ENCODE measurements at places on chromosomes 3 and 15. TPM values are rescaled to one million over a fixed set of nuclear protein-coding genes. Genes with fewer than 3 reads are reported as not detected.

TPRG1 gene
- 0.21 TPM for total RNA-seq

TF gene
- total RNA-seq = 0.69 TPM

SGO1 gene
- 13.8 TPM for total RNA-seq

XCR1 gene
- total RNA-seq = not detected

CCR2 gene
- total RNA-seq = not detected

ACY1 gene
- total RNA-seq = 26.8 TPM

TERC gene
- total RNA-seq = 0.35 TPM

DIPK2A gene
- 5.6 TPM for total RNA-seq

ALCAM gene
- total RNA-seq = 50.4 TPM

GPX1 gene
- total RNA-seq = 296 TPM

MGLL gene
- total RNA-seq = 63.3 TPM

OR5K2 gene
- total RNA-seq = not detected

CTDSPL gene
- total RNA-seq = 8.9 TPM

GATM gene
- 2.1 TPM for total RNA-seq

ATP6V1A gene
- total RNA-seq = 17.1 TPM

EPHA3 gene
- total RNA-seq = not detected

SOX14 gene
- not detected for total RNA-seq

GNAT1 gene
- not detected for total RNA-seq

ZBED2 gene
- 0.33 TPM for total RNA-seq

HTR3D gene
- total RNA-seq = not detected

GABRA5 gene
- total RNA-seq = 131 TPM

EXD1 gene
- not detected for total RNA-seq

NOX5 gene
- 0.24 TPM for total RNA-seq

SYNPR gene
- not detected for total RNA-seq

DUOX1 gene
- total RNA-seq = not detected

ZNF660 gene
- total RNA-seq = not detected

STAC gene
- total RNA-seq = 2.5 TPM

PLA2G4D gene
- total RNA-seq = not detected

HERC2 gene
- 45.9 TPM for total RNA-seq

TLR9 gene
- total RNA-seq = 0.05 TPM

TRNT1 gene
- total RNA-seq = 33.0 TPM

AADACL2 gene
- total RNA-seq = not detected

CX3CR1 gene
- total RNA-seq = not detected

ABTB1 gene
- total RNA-seq = 13.5 TPM

RASL12 gene
- total RNA-seq = 0.10 TPM

TBCCD1 gene
- total RNA-seq = 5.6 TPM

FAM43A gene
- 8.9 TPM for total RNA-seq

HDC gene
- total RNA-seq = not detected

P4HTM gene
- 12.4 TPM for total RNA-seq

NECTIN3 gene
- 31.8 TPM for total RNA-seq

IDH2 gene
- total RNA-seq = 38.9 TPM

GOLGA8B gene
- 18.3 TPM for total RNA-seq

CLRN1 gene
- not detected for total RNA-seq

PLA2G4B gene
- total RNA-seq = 2.1 TPM

HCLS1 gene
- total RNA-seq = 0.14 TPM

ACSBG1 gene
- total RNA-seq = 0.16 TPM

CMTM8 gene
- 10.5 TPM for total RNA-seq

TTLL13 gene
- total RNA-seq = 0.09 TPM

ZNF774 gene
- total RNA-seq = 0.62 TPM

TM4SF1 gene
- 1,908 TPM for total RNA-seq

B2M gene
- 399 TPM for total RNA-seq

HRG gene
- total RNA-seq = not detected
